HS-27A (cell line): ENCODE measurements at places on chromosomes 12 and 14.
A peak's percentile ranks its signal among the peaks of the same experiment; 100 is the strongest.

- no peak for DNase-seq
These were observed 533.7 kb downstream of the RPS29 start for GRCh38 chr14:49052521-49052920.

DNA sequence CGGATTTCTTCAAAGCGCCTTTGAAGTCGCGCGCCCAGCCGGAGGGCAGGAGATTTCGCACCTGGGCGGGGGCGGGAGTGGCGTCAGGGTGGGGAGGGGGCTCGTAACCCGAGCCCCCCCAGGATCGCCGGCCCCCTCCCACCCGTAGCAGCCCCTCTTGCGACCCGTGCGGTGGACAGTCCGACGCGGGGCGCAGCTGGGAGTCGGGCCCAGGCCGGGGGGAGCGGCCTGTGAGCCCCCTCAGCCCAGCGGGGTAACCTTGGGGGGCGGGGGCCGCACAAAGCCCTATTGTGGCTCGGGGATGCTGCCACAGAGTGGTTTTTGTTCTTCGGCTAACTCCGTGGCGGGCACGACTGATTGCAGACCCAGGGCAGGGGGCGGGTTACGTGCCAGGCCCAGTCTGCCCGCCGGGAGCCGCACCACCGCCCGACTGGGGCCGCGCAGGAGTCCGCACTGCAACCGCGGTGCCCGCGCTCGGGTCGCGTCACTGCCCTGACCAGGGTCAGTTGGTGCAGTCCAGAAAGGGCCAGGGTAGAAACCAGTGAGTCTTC is 4.2 kb upstream of the AAAS start:
- no peak for DNase-seq

- no peak for DNase-seq
These were observed 383.7 kb downstream of the EGLN3 start for GRCh38 chr14:33567023-33567728.

DNA sequence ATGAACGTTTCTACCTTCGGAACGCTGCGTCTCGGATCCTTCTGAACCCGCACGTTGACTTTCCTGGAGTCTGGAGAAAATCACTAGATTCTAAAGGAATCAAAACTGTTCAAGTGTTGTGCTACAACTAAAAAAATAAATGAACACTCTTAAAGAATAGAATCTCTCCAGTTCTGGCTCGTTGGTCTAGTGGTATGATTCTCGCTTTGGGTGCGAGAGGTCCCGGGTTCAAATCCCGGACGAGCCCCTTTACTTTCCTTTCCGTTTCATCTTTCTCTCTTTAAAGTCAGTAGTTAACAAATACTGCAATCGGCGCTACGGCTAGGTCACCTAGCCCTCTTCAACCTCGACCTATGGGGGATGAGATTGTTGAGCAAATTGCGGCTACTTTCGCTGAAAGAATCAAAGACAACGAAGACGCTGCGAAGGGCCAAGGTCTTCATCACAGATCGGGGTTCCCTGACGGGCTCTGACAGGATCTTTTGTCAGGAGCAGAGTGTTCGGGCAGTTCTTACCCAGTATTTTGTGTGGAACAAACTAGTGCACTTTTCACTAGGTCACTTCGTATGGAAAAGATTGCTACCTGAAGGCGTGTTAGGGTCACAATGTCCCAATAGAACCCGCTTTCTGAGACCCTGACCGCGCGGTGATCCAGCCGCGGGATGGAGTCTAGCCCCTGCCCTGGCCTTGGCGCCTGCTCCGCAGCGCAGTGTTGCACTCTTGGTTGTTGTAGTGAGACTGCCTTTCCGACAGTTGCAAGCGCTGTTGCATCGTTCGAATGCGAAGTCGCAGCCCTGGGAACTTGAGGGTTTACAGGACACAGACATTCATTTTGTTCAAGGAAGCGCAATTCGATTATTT is 8.4 kb downstream of the OR6S1 start:
- peak; percentile 48 for DNase-seq

DNA sequence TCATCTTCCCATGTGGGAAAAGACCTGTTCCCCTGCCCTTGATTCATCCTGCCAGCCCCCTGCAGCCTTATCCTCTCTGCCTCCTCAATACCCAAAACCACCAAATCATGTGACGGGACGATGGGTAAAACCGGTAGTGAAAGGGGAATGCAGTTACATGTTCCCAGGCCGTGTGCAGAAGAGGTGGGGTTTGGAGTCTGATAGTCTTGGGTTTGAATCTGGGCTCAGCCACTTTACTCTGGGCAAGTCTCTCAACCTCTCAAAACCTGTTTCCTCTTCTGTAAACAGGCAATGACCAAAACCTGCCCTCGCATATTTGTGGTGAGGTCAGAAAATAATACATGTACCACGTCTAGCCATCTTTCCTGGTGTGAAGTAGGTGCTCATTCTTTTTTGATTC is 123.0 kb downstream of the PLXNC1 start:
- DNase-seq, result no peak

DNA sequence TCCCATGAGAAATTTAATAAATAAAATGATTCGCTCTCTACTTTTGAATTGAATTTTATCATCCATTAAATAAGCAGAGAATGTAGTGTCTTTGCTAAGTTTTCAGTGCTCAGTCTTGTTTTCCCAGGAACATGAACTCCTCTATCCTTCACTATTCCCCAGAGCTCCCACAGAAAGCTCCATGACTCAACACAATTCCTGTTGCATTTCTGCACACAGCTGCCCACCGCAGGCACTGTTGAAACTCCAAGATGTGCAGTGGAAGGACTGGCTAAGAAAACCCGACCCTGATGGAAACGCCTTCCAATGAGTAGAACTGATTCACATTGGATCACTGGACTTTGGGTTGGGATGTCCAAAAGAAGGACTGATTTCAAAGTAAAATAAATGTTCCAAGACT is 202.4 kb upstream of the AMIGO2 start:
- DNase-seq, result no peak

DNA sequence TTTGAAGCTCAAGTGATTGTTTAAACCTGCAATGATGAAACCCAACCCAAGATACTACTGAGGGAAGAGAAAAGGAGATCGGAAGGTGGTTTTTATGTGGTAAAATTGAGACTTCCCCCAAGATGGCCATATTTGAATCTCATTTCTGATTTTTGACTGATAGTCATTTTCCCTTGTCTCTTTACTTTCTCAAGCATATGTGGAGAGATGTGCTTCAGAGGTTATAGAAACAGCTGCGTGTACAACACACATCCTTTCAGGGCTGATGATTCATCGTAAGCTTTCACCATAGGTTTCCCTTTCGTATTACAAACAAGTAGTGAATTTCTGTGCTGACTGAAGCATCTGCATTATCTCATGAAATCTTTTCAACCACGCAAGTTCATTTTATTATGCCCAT is 276.2 kb downstream of the EMP1 start:
- DNase-seq, result no peak

DNA sequence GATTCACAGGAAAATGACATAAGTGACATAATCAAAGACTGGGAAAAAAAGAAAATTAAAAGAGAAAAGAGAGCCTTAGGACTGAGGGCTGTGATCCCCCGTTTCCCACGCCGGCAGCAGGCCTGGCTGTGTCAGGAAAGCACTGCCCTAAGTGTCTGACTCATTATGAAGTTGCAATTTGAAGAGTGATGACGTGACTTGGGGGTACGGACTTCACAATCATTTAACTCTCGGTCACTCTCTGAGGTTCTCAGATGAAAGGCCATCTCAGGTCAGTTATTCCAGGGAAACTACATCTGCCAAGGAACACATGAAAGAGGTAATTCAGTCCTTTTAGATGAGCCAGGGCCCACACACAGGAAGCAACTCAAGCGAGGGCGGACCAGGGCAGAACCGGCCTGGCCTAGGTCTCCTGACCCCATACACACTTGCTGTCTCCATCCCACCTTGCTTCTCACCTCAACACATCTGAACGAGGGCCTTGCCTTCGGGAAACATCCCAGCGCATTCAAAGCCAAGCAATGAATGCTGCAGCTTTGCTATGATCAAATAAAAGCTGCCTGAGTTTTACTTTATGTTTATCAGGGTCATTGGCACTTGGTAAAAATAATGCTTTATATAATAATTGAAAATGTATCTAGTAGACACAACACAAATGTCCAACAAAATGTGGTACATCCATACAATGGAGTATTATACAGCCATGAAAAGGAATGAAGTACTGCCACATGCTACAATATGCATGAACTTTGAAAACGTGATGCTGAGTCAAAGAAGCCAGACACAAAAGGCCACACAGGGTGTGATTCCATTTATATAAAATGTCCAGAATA is 2.7 kb downstream of the SSH1 start:
- DNase-seq, result peak; percentile 81

DNA sequence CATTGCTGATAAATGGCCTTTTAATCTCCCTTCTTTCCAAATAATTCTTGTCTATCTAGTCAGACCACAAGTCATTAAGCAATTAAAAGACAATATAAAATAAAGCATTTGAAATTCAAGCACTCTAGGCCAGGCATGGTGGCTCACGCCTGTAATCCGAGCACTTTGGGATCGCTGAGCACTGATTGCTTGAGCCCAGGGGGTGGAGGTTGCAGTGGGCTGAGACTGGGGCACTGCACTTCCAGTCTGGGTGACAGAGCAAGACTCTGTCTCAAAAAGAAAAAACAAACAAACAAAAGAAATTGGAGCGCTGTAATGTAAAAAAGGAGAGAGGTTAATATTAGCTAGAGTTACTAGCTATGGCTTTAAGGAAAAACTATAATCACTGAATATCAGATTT is 30.5 kb upstream of the CSRP2 start:
- no peak for DNase-seq

DNA sequence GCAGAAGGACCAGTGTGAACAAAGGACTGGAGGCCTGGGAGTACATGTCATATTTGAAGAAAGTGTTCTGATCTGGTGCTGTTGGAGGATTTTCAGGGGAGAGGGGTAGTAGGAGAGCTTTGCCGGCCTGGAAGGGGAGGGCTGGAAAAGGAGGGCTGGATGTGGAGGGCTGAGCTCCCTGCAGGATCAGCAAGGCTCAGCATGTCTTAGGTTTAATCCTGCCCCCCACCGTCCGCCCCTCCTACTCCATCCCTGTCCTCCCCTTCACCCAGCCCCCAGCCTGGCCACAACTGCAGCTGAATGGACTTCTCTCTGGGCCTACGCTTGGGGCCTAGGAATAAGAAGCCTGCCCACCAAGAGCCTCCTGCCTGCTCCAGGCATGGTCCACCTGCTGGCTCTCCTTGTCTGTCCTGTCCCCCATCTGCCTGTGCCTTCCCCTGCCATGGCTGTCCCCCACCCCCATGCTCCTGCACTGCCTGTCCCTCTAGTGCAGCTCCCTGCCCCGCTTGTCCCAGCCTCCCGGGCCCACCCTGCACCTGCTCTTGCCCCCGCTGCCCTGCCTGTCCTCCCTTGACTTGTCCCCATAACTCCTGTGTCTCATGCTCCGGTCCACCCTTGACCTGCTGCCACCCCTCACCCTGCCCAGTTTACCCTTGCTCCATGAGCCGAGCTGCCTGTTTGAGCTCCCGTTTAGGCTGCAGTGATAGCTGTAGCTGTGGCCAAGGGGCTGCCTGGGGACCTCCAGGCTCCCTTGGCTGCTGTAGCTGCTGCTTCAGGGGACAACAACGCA is 9.8 kb upstream of the RARG start:
- DNase-seq, result no peak

DNA sequence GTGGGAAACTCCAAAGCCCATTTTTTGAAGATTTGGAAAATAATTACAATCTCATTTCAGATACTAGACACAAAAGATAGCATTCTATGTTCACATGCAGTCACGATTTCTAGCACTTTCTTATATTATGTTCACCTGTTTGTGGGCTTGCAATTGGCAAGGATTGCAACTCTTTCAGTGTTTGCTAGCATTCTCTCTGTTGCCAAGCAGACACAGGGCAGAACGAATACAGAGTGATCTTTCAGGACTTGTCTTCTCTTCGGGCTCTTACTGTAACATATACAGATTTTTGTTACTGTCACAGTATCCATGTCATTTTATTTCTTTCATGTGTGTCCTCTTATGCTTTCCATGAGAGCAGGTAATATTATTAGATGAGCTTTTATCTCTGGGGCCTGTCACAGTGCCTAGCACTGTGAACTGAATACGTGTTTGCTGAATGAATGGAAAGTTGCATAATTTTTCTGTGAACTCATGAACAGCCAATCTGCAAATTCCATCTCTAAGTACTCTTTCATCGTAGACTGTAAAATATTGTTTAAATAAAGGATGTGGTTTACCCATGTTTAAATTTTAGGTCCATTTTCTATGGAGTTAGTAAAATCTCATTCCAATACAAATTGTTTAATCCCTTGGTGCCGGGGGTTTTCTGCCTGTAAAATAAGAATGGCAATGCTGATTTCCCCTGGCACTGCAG is 105.1 kb downstream of the BMP4 start:
- no peak for DNase-seq

DNA sequence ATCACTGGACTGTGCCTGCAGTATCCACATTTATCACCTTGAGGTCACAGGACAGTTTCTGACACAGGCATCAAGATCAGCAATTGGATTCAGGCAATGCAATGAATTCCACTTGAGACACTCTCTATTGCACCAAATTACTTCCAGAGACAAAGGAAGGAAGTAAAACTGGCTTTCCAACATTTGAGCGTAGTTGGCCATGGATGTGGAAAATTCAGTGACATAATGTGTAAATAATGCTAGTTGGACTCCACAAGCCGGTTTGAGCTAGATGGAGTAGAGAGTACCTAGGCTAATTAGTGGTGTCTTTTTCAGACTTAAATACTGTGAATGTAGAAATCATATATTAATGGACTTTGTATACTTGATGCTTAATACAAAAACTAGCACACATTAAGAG is 168.3 kb upstream of the SYT1 start:
- no peak for DNase-seq

- no peak for DNase-seq
These were observed 39.4 kb downstream of the TCHP start for GRCh38 chr12:109939504-109939903.

GRCh38 chr12:18719922-18720510 is 17.8 kb downstream of the PLCZ1 start:
- DNase-seq, result no peak

GRCh38 chr14:85293612-85294234 is 236.2 kb upstream of the FLRT2 start:
- DNase-seq, result no peak

GRCh38 chr12:76201758-76202157 is 117.3 kb upstream of the NAP1L1 start:
- DNase-seq, result no peak

DNA sequence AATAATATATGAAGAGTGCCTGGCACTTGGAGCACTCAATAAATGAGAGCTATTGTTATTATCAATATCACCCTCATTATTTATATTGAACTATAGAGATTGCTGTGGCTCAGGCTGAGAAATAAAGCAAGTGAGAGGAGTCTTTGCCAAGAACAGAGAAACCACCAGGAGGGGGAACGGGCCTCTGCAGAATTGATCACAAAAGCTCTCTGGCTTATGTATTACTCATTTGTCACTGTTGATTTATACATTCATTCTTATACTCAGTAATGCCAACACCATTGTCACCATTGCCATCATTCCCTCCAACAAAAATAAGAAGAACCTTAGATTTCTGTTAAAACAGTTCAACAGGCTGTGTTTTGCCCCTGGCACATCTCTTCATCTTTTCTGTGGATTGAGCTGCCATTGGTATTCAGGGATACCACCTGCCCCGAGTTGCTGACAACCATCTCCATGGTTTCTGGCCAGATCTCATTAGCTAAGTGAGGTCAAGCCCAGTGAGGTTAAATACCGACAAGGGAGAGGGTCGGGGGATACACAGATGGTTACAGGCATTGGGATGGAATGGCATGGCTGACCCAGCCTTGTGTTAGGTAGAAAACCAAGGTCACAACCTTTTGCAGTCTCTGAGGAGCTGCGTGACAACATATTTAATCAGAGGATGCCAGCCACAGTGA is 21.8 kb upstream of the PCNX1 start:
- DNase-seq, result no peak
